ENCODE measurements at places on chromosomes 7 and 10.

- DNase-seq, result peak; percentile 18
Observed at GRCh38 chr7:100369105-100369504, 4.2 kb upstream of the PILRA start.

- DNase-seq, result peak; percentile 33
Observed at GRCh38 chr10:112140110-112140970, 43.2 kb downstream of the GPAM start.

DNA sequence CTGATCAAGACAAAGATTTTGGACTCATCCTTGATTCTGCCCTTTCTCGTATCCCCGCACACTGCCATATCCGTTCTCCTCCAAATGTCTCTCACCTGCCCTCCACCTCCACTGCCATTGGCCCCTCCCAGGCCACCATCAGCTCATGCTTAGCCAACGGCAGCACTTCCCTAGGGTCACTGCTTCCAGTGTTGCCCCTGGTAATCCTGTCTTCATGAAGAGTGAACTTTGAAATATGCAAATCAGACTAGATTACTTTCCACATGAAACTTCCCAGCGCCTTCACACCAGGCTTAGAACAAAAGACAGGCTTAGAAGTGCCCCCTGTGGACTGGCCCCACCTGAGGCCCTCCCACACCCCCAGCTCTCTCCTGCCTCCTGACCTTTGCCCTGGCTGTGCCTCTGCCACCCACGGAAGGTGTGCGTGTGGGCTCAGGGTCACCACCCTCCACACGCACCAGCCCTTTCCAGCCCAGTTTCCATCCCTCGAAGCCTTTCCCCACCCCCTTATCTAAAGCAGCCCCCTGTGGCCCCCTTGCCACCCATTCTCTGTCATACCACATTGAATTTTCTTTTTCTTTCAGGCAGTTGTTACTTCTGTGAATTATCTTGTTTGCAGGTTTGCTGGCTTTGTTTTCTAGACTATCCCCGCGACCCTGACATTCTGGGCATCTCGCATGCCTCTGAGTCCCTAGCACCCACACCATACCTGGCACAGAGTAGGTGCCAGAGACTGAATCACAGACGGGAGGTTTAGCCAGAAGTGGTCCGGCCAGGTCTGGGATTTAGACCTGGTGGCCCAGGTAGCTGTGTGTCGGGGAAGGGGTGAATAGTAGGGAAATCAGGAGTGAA lies 26.8 kb upstream of the C10orf53 start:
- DNase-seq, result no peak

- DNase-seq, result no peak
Observed at GRCh38 chr10:62306663-62307062, 38.0 kb upstream of the RTKN2 start.

DNA sequence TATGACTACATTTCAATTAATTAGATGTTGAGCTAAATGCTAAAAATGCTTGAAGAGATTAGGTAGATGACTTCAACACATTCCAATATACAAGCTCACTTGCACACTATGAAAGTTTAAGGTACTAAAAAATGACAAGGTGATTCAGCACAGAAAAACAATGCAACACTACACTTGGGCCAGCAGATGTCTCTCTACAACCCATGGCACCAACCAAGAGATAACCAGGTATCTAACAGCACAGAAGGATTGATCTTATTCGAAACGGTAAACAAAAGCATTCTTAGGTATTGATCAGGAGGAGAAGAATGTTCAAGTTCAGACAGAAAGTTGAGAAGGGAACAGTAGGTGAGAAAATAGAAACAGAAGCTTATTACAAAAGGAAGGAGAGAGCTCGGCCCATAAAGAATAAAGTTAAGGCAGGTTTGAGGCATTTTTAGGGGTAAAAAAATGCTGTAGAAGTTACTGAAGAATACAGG lies 248.2 kb upstream of the KLF14 start:
- DNase-seq, result no peak

Measured in stimulated activated CD8-positive, alpha-beta memory T cell treated with anti-CD3 and anti-CD28 coated beads, Interleukin-4, amount 100 ng/mL, for 1 hour (primary cell).